Endothelial cell of umbilical vein (primary cell): ENCODE measurements at places on chromosomes 13 and 19. TPM values are rescaled to one million over a fixed set of nuclear protein-coding genes. Genes with fewer than 3 reads are reported as not detected.

Gene SHISA7
- polyA plus RNA-seq = not detected in 2 replicates

Gene RAB3A
- polyA plus RNA-seq = 0.86 and 0.90 TPM in 2 replicates

Gene TEX29
- polyA plus RNA-seq = 0.44 TPM in 1 of 2 replicates, not detected in the other

Gene MAP2K2
- 126 and 161 TPM in 2 replicates for polyA plus RNA-seq

Gene SLC25A41
- polyA plus RNA-seq = 0.06 and 0.21 TPM in 2 replicates

Gene PNMA8A
- polyA plus RNA-seq = 0.08 and 0.25 TPM in 2 replicates

Gene DCT
- not detected in 2 replicates for polyA plus RNA-seq

Gene UBE2L5
- not detected in 2 replicates for polyA plus RNA-seq

Gene FAM83E
- 0.04 and 0.10 TPM in 2 replicates for polyA plus RNA-seq
